ENCODE measurements at places on chromosomes 1 and 21.

- no peak for DNase-seq
These were observed 72.1 kb downstream of the VPS26C start for GRCh38 chr21:37195059-37195458.

DNA sequence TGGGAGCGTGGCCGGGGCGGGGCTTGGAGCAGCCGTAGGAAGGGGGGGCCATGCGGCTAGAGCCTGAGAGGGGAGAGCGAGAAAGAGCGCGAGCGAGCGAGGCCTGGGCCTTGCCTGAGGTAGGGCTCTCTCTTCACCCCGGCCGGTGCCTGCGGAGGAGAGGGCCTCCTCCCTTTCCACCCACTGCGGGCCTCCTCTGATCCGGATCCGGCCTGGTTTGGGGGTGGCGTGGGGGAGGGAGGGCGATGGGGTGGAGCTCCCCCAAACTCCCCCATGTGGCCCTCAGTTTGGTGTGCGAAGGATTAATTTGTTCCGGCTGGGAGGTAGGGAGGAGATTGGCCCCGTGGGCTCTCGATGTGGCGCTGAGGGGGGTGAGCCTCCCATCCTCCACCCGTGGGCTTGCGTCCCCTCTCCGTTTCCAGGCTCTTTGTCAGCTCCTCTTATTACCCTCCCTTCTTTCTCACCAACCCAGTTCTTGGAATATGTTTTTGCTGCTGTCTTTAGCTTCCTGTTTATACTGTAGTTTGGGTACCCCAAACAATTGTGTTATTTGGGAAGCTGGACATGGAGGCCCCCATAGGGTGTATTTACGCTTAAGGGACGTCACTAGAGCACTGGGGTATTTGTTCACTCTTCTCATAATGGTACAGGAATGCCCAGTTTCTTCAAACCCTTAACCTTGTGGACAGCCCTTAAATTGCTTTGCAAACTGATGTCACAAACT is 685 bp downstream of the UBAP2L start:
- peak; percentile 35 for DNase-seq

DNA sequence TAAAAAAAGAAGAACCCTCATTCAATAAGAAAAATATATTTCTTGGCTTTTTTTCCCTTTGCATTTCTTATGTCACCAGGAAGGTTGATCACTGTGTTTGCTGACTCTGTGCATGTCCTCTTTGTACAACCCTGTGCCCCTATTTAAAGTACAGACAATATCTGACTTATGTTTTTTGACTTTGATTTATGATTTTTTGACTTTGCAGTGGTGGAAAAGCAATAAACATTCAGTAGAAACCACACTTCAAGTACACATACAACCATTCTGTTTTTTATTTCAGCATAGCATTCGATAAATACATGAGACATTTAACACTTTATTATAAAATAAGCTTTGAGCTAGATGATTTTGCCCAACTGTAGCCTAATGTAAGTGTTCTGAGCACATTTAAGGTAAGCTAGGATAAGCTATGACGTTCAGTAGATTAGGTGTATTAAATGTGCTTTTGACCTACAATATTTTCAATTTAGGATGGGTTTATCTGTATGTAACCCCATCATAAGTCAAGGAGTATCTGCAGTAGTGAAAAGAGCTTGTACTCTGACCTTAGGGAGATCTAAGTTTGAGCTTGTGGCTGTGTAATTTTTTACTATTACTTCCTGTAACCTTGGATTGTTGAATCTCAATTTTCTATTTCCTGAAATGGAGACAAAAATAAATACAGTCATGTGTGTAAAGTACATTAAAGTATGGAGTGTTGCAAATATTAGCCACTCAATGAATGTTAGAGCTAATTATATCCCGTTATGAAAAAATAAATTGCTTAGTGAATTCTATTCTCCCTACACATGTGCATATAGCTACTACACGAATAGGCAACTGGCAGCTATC is 1.2 kb downstream of the RNASEL start:
- no peak for DNase-seq

DNA sequence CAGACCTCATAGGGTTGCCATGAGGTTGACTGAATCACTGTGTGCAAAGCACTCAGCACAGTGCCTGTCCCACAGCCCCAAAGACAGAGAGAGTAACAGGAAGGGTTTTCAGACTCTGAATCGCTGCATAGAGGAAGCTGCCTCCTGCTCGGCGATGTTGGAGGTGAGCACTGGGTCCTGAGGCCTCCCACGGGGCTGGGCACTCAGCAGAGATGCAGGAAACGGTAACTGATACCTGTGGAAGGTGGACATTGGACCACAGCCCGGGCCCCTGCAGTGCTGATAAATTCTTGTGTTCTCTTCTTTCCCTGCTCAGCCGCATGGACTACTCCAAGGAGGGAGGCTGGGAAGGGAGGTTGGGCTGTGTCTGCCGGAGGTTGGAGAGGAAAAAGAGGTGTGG is 389.7 kb downstream of the PTPRU start:
- DNase-seq, result no peak

DNA sequence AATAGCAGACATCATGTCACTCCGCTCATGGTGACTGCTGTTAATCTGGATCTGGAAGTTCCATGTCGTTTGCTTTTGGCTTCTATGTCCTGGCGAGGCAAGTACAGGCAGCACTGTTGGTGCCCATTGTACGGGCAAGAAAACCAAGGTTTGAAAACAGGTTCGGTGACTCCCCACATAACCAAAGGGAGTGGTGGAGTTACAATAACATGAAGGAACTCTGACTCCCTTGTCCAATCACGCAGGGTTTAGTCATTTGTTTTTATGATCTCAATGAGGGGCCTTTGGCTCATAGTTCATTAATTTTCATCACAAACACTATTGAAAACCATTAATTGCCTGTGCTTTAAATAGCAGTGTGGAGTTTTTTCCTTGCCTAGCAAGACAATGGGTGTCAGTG is 82.9 kb upstream of the SSX2IP start:
- DNase-seq, result no peak

DNA sequence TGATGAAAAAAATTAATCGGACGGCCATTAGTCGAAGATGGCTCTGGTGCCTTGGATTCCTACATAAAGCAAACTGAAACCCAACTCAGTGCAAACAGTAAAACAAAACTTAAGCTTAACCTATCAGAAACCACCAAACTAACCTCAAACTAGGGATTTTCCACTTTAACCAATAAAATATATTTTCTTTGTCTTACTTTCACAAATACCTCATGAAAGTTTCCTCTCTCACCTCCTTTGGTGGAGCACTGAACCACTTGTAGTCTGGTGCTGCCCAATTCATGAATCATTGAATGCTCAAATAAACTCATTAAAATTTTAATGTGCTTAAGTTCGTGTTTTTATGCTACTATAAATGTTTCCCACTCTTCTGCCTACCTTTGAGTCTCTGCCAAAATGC is 7.0 kb downstream of the ADORA3 start:
- no peak for DNase-seq

DNA sequence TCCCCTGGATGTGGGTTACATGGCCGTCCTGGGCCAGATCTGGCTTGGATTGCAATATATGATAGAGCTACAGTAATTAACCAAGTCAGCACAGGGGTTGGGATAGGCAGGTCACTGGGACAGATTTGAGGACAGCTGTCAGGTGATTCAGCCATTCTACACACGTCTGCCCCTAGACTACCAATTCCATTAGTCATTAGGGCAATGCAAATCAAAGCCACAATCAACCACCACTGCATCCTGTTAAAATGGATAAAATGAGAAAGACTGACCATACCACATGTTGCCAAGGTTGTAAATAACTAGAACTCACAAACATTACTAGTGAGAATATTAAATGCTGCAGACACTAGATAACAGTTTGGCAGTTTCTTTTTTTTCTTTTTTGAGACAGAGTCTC is 16.0 kb downstream of the C21orf58 start:
- no peak for DNase-seq

Data from endothelial cell (in vitro differentiated cells).